ENCODE measurements at places on chromosomes 1 and 21.

- DNase-seq: no peak
Observed at GRCh38 chr1:160539990-160540858, 17.2 kb upstream of the SLAMF6 start.

GRCh38 chr1:68620571-68620970 lies 123.7 kb upstream of the DEPDC1 start:
- DNase-seq: no peak

- DNase-seq: no peak
Observed at GRCh38 chr1:170823120-170823519, 112.2 kb upstream of the MROH9 start.

- no peak for DNase-seq
Observed at GRCh38 chr1:119635811-119636390, 12.2 kb downstream of the ZNF697 start.

GRCh38 chr1:54255026-54255702 lies 55.2 kb downstream of the MRPL37 start:
- no peak for DNase-seq

DNA sequence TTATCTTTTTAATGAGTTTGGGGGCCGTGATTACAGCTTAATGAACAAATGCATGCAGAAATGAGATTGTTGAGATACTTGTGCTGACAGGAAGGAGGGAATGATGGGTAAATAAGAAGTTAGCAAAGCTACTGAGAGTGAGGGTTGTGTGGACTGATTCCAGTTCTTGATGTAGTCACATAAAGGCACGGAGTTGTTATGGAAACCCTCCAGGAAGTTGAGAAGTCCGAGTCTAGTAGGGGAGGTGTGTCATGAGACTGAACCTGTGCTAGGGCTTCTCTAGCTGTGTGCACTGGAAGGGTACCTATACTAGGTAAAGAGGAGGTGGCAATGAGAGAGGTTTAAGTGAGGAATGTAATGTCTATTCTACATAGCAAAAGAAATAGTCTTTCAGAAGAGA lies 475.7 kb downstream of the USP25 start:
- no peak for DNase-seq

- no peak for DNase-seq
Observed at GRCh38 chr1:214719207-214719606, 116.2 kb downstream of the CENPF start.

GRCh38 chr1:210400043-210400840 lies 71.5 kb downstream of the HHAT start:
- no peak for DNase-seq

DNA sequence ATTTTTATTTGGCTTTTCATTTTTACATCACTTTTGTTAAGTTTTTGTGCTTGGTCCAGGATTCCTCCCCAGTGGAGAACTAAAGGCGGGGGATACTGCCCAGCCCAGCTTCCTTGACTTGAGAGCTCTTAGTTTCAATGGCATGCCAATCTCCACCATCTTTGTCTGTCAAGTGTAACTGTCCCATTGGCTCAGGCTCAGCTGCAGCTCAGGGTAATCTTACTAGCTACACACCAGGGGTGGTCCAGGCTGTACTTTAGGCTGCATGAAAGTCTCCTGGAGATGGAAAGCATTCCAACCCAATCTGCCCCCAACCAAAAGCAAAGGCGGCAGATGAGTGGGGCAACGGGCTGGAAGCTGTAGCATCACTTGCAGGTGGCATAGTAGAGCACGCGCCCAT lies 31.4 kb downstream of the CAMK1G start:
- DNase-seq: no peak

- no peak for DNase-seq
Observed at GRCh38 chr1:7988576-7988975, 27.1 kb downstream of the PARK7 start.

GRCh38 chr1:162861625-162862024 lies 650 bp upstream of the CCDC190 start:
- no peak for DNase-seq

- no peak for DNase-seq
Observed at GRCh38 chr1:50333595-50333974, 89.7 kb downstream of the DMRTA2 start.

- no peak for DNase-seq
Observed at GRCh38 chr21:42586406-42586805, 67.0 kb upstream of the PDE9A start.

- DNase-seq: no peak
Observed at GRCh38 chr1:21152423-21153100, 24.1 kb downstream of the EIF4G3 start.

- no peak for DNase-seq
Observed at GRCh38 chr1:105416261-105416660, 1640.2 kb upstream of the PRMT6 start.

DNA sequence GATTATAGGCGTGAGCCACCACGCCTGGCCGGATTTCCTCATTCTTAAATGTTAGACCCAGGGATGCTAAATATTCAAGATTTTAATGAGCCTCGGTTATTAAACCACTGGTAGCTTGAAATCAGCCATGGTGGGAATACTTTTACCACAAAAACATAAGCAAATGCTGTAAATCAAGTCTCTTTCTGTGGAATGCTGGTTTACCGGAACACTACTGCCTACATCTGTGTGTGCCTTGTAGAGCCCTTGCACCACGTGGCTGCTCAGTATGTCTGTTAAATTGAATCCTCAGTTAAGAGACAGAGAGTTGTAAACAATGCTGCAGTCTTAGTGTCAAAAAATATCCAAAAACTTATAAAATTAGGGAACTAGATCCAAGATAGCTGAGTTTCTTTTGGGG lies 26.8 kb upstream of the CNN3 start:
- no peak for DNase-seq

- DNase-seq: no peak
Observed at GRCh38 chr1:209505044-209505443, 78.5 kb upstream of the CAMK1G start.

DNA sequence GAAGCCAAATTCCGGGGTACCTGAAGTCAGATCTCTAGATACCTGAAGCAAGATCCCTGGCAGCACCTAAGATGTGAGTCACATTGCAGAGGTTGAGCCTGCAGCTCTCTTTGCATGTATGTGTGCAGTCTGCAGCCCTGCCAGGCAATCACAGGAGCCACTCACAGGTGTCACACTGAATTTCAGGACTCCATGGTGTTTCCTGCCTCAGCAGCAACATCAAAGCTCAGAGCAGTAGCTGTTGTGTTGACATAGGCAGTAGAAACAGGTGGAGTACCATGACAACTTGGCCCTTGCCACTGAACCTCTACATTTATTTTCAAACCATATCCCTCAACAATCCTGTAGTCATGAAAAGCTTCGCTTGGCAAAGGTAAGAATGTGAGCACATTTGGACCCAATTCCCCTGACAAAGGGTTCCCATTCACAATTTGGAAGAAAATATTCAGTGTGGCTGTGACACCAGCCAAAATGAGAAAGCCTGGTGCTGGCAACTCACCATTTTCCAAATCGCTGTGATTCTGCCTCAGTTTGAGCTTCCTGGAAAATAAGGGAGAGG lies 419.8 kb upstream of the NFIA start:
- DNase-seq: no peak

DNA sequence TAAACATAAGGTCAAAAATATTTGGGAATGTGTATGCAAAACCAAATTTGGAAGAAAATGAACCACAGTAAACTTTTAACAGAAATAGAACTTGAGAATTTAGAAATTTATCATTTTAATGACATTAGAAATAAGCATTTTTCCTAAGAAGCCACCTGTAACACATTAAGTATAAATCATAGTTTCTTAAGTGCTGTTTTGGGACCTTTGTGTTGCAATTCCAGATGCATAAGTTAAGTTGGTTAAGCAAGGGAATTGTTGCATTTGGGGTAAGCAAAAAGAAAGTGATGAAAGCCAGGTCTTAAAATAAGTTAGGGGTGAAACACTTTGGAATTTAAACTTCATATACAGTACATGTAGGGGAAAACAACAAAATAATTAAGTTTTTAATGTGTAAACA lies 49.8 kb downstream of the CDKN2C start:
- DNase-seq: no peak

DNA sequence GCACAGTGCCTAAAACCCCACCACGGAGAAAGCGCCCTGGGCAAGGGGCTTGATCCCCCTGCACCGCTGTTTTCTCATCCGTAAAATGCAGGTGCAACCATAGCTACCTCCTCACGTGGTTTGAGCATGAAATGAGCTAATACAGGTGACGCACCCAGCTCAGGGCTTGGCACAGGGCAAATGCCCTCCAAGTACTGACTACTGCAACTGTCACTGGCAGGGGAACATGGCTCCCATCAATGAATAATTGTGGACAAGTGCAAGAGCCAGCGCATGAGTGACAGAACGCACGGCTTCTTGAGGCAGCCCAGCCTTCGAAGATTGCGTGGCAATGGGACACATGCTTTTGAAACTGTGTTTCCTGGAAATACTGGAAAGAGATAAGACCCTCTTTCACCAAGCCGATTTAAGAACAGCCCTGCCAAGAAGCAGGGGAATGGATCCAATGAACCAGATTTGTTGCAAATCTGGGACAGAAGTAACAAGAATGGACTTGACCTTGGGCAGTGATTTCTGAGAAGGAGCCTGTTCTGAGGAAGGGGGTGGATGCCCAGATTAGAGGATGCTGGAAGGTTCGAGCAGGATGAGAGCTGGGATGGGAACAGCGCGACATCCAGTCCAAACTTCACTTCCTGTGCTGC lies 92.8 kb upstream of the IFFO2 start:
- DNase-seq: no peak

DNA sequence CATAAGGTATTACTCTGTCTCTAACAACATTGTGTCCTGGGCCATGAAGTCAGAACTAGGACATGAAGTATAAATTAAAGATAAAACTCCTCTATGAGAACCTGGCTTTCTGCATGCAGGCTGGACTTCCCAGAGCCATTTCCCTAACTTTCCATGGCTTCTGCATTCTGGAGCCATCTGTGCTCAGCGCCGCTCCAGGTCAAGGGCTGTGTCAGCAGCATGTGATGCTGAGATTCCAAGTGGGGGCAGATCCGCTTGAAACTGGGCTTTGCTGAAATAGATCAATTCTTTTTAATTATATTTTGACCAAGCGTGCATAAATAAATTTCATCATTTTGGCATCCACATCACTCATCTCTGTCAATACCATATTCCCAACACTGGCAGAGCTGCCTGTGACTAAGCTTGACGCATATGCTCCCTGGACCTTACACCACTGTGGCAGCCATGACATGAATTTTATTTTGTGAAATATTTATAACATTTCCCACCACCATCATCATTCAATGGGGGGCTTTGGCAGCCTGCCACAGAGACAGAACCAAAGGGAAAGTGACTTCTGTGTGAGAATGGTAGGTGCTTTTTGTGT lies 110.4 kb upstream of the KCNK1 start:
- no peak for DNase-seq

DNA sequence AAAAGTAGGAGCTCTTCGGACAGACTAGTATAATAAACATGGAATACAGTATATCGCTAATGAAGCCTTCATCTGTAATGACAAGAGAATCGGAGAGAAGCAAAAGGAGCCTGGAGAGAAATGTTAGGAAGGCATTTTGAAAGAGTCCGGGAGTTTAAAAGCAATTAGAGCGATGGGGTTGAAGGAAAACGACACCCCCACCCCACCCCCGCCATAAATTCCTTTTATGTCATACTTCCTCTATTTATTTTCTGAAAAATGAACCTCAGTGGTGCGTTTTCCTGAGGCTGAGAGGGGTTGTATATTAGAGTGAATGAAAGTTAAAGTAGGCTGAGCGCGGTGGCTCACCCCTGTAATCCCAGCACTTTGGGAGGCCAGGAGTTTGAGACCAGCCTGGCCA lies 635 bp upstream of the APH1A start:
- no peak for DNase-seq

DNA sequence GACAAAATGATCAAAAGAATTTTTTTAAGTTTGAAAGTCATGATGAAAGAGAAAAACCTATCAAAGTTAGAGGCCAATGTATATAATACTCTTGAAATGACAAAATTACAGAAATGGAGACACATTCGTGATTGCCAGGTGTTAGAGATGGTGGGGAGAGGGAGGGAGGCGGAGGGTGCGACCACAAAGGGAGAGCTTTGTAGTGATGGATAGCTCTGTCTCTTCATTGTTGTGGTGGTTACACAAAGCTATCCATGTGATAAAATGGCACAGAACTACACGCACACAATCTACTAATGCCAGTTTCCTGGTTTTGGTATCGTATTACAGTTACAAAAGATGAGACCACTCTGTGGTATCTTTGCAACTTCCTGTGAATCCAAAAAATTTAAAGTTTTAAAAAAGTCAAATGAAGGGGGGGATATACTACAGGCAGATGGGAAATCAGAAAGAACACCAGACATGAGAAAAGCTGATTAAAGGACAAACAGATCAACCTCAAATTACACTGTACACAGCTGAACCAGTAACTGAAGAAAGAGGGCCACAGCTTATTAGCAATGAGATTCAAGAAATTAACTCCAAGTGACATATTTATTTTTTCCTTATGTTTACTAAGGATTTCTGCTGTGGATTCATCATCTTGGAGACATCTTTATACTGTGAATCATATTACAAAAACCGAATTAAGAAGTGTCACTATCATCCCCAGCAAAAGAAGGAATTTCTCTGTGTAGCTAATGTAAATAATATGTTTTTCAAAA lies 199.1 kb downstream of the SLC45A1 start:
- no peak for DNase-seq

GRCh38 chr1:176341656-176342055 lies 121.3 kb upstream of the PAPPA2 start:
- DNase-seq: no peak

GRCh38 chr1:154802982-154803920 lies 66.8 kb downstream of the KCNN3 start:
- no peak for DNase-seq

GRCh38 chr1:103146166-103146565 lies 37.8 kb upstream of the COL11A1 start:
- no peak for DNase-seq

GRCh38 chr1:173861731-173862145 lies 6.1 kb downstream of the GAS5 start:
- DNase-seq: no peak

- DNase-seq: no peak
Observed at GRCh38 chr1:61842863-61843514, 100.7 kb downstream of the PATJ start.

GRCh38 chr1:53478502-53478818 lies 19.3 kb downstream of the DMRTB1 start:
- DNase-seq: no peak

DNA sequence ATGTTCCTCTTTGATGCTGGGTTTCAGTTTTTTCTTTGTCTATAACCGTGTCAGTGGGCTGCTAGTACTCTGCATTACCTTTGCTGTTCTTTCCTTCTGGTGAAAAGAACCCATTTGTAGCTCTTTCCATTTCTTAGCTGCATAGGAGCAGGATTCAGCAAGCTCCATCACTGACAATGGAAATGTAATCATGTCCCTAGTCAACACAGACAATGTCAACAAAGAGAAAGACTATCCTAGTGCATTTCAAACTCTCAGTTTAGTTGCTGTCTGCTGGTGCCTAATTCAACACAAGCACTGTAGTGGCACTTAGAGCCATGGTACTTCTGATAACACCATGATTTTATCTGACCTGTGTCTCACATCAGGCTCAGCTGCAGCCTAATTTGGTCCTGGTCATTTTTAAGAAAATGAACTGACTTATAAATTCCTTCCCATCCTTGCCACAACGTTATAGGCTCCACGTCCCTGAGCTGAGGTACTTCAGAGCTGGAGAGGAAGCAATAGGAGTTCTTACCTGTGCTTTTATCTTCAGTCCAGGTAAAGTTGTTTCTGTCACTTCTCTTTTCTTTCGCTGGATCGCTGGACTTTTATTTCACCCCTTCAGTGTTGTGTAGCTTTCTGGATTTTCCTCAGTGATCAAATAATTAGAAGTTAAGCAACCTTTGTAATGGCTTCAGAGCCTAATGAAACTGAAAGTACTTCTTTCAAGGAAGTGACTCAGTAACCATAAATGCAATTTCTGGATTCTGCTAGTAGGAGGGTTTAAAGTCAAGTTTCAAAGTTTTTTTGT lies at the start of gene GBP3:
TSS of gene GBP3 (minus strand) at position 700 of the 793 bp plus-strand sequence. CDS start 2,145 bp downstream, outside the sequence.
- no peak for DNase-seq
